NCI-H82 (cell line): ENCODE measurements at places on chromosomes 12 and 14.

DNA sequence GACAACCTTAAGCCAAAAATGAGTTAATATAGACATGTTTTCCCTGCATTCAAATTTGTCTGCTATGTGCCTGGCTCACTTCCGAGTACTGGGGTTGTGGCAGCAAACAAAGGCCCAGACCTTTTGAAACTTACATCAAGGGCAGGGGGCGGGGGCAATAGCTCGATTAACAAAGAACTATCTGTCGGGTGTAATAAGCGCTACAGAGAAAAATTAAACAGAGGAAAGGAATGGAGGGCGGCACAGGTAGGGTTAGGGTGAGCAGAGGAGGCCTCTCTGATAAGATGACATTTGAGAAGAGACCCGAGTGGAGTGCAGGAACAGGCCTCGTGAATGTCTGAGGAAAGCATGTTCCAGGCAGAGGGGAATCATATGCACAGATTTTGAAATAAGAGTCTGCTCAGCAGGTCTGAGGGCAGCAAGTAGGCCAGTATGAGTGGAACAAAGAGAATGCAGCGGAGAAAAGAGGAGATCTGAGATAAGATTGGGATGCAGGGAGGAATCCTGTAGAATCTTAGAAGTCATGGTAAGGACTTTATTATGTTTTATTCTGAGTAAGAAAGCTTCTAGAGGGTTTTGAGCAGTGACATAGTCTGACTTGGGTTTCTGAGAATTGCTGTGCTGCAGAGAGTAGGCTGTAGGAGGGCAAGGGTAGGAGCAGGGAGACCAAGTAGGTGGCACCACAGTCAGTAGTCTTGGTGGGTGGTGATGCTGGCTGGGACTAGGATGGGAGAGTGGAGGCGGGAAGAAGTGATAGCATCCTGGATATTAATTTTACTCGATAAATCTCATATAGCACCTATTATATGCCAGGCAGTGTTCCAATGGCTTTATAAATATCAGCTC, 52.6 kb downstream of the BICDL1 start:
- no peak for DNase-seq

- DNase-seq = no peak
These were observed 142.4 kb downstream of the CAND1 start for GRCh38 chr12:67411562-67411961.

DNA sequence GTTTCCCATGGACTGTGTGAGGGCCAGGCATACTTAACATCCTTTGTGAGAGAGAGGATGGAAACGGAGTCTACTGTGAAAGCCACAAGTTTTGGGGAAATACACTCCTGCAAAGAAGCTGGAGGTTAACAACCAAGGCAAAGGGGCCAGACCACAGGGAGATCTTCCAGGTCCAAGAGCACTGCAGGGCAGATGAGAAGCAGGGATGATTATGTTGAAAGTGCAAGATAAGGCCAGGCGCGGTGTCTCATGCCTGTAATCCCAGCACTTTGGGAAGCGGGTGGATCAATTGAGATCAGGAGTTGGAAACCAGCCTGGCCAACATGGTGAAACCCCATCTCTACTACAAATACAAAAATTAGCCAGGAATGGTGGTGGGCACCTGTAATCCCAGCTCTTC, 15.1 kb downstream of the COQ6 start:
- DNase-seq = no peak

DNA sequence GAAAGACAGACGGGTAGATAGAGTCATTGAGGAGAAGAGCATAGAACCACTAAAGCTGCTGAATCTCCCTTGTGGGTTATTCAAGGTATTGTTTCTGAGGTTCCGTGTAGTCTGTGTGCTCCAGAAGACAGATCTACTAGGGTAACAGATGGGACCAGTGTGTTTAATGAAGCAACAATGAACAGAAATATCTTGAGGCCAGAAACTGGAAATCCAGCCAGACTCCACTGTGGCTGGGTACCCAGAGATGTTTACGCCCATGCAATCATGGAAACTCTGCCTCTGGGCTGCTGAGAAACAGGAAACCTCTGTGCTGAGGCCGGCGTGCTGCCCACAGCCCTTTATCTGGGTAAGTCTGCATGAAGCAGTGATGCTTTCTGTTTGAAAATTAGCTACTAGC, 8.3 kb downstream of the PROX2 start:
- no peak for DNase-seq

GRCh38 chr12:53963434-53964314, 9.0 kb downstream of the HOXC12 start:
- DNase-seq = no peak

DNA sequence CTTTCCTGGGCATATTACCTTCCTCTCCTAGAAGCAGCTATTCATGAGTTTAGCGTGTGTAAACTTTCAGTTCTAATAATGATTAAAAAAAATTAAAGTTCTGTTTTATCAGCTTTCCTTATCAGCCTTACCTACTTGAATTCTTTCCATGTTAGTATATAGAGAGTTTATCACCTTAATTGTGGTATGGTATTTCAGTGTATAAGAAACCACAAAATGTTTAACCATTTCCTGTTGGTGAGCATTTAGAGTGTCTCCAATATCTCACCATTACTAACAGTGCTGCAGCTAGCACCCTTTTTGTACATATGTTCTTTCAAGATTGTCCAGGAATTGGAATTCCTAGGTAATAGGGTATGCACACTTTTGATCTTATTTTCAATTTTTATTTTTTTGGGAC, 89.5 kb downstream of the FBXO33 start:
- no peak for DNase-seq

DNA sequence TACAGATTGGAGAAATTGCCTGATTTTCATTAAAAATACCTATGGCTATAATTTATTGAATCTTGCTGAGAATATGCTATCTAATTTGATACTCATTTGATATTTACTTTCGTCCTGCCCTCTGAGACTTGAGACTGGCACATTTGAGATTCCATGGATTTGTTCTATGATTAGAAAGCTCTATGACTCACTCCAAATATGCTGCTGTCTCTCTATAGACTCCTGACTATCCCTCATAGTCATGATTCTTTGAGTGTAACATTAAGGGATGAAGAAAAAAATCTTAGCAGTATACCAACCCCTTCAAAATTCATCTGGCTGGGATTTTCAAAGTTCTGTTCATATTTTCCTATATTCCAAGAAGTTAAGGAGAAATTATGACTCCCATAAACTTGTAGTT, 191.9 kb downstream of the LRIG3 start:
- DNase-seq = no peak

GRCh38 chr14:33499687-33500086, 451.2 kb downstream of the EGLN3 start:
- DNase-seq = no peak

DNA sequence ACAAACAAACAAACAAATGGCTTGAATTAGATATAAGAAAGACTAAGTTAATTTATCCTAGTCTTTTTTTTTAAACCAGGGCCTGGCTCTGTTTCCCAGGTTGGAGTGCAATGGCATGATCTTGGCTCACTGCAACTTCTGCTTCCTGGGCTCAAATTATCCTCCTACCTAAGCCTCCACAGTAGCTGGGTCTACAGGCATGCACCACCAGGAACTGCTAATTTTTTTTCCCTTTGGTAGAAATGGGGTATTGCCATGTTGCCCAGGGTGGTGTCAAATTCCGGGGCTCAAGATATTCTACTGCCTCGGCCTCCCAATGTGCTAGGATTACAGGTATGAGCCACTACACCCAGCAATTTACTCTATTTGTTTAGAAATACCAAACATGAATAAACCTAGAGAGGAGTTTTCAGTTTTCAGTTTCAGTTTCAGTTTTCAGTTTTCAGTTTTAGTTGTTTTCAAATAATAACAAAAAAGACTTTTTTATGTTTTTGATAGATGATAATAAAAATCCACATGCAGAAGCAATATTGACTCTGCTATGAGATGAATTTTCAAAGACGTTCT, 817.0 kb downstream of the FLRT2 start:
- DNase-seq = no peak

- DNase-seq = no peak
These were observed 122.7 kb downstream of the DIP2B start for GRCh38 chr12:50627491-50627890.

DNA sequence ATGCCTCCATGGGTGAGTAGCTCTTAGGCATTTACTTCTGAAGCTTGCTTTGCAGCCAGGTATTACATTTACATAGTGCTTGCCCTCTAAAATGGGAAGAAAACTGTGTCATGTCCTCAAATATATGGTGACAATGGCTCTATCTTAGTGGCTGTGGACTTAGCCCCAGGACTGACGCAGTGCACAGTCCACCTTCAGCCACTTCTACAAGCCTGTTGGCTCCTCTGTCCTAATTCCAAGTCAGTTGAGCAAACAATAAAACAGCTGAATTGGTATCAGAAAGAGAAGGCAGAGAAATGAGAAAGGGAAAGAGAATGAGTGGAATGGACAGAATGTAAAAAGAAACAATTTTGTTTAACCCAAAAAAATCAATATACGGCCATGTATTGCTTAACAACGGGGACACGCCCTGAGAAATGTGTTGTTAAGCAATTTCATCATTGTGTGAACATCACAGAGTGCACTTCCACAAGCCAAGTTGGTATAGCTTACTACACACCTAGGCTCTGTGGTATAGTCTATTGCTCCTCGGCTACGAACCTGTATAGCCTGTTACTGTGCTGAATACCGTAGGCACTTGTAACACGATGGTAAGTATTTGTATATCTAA, 93.5 kb downstream of the GRIN2B start:
- DNase-seq = no peak

DNA sequence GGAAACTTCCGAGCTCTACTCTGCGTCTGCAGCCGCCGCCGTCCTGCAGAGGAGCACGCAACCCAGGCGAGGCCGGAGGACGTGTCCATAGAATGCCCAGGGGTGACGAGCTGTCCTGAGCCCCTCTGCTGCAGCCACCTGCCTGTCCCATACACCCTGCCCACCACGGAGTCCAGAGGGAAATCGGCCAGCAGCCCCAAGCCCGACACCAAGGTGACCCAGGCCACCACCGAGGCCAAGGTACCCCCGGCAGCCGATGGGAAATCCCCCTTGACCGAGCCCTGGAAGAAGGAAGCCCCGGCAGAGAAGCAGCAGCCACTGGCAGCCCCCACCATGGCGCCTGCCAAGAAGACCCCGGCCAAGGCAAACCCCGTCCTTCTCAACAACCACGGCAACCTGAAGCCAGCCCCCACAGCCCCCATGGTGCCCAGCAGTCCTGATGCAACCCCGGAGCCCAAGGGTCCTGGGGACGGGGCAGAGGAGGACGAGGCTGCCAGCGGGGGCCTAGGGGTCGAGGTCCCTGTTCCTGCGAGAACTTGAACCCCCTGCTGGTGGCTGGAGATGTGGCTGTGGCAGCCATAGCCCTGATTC, 128.7 kb upstream of the C14orf180 start:
- no peak for DNase-seq

GRCh38 chr14:103016071-103016470, 41.3 kb downstream of the CDC42BPB start:
- DNase-seq = no peak

DNA sequence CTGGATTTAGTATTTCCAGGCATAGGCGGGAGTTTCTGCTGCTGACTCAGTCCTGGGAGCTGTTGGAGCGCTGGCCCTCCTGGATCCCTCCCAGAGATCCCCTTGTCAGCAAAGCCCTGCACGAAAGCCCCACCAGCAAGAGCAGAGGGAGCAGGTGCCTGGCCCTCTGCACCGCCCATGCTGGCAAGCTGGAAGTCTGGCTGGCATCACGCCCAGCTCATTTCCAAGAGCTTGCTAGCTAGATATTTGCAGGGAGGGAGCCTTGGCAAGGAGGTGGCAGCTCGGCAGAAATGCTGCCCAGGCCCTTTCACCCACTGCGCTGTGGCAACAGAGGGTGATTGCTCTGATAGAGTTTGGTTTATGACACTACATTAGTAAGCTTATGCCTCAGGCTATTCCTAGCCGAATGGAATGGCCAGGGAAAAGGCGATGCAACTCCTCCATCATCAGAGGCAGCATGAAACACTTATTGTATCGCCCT, 193.9 kb downstream of the EMP1 start:
- no peak for DNase-seq

DNA sequence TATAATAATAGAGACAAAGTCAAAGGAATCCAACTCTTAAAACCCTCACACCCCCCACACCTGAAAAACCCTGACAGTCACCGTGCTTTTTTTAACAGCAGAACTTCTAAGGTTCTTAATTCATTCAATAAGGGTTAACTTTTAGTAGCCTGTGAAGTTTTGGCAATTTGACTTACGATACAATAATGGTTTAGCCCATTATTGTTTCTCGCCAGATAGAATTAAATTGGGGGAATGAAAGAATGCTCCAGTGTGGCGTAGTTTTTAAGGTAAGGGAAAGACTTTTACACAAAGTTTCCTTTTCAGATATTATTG, 604 bp upstream of the MAGOHB start:
- DNase-seq = no peak

DNA sequence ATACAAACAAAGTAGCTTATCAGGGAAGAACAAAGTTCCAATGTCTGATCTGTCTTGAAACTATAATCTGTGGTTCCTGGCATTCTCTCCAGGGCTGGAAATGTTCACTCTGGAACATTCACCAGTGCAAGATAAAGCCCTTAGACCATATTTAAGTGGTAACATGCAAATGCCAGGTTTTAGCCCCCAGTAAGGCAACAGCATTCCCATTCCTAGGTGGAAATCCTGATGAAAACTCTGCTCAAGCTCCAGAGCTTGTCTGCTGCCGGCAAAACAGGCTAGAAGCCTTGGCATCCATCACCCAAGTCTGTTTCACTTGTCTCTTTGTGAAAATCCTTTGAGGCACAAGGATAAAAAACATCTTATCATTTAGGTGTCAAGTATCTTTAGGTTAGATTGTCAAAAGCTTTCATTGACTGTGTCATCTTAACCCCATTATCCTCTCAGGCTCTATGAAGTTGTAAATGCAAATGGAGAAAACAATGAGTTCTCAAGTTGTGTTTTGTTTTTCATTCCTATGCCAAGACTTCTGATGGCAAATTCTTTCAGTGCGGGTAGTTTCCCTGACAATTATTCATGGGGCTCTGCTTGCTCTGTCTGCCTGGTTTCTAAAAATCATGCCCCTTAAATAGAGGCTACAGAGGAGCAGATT, 344.7 kb downstream of the NELL2 start:
- no peak for DNase-seq

- peak; percentile 58 for DNase-seq
These were observed 28.5 kb downstream of the RGS6 start for GRCh38 chr14:71960494-71961353.
